Nephron progenitor cell (in vitro differentiated cells): ENCODE measurements at places on chromosomes 5 and 9.

GRCh38 chr5:80607832-80608231, 37.8 kb upstream of the ANKRD34B start:
- no peak overlapping the region for H3K4me3 ChIP-seq
- H3K4me1 ChIP-seq, result no peaks in the 10 kb centered on the region
- no peak overlapping the region for H3K27ac ChIP-seq
- H3K27me3 ChIP-seq, result no peaks in the 10 kb centered on the region
- H3K36me3 ChIP-seq, result no peaks in the 10 kb centered on the region

DNA sequence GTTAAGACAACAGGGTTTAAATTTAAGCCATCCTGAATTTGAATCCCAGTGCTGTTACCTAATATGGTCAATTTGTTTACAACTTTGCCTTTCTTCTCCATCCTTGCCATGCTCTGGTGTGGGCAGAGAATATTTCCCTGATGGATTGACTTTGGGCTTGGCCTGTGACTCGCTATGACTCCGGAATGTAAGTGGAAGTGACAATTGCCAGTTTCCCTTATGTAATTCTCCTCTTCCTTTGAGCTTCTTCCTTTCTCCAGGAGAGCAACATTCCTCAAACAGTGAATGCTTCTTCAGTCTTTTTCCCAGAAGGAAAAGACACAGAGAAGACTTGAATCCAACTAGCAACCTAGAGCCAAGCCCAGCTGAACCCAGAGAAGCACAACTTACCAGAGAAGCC, 159.1 kb downstream of the LURAP1L start:
- H3K4me1 ChIP-seq, result peaks cover 26% of the 10 kb centered on the region
- no peaks in the 10 kb centered on the region for H3K36me3 ChIP-seq
- no peak for DNase-seq
- no peaks in the 10 kb centered on the region for H3K27me3 ChIP-seq

GRCh38 chr5:142421228-142421617, 96.4 kb upstream of the SPRY4 start:
- no peaks in the 10 kb centered on the region for H3K36me3 ChIP-seq

GRCh38 chr9:134723037-134723436, 81.4 kb downstream of the COL5A1 start:
- peaks cover 5% of the 10 kb centered on the region for H3K36me3 ChIP-seq
- peaks cover 4% of the 10 kb centered on the region for H3K27me3 ChIP-seq
- no peak for DNase-seq
- H3K4me3 ChIP-seq, result no peak overlapping the region

DNA sequence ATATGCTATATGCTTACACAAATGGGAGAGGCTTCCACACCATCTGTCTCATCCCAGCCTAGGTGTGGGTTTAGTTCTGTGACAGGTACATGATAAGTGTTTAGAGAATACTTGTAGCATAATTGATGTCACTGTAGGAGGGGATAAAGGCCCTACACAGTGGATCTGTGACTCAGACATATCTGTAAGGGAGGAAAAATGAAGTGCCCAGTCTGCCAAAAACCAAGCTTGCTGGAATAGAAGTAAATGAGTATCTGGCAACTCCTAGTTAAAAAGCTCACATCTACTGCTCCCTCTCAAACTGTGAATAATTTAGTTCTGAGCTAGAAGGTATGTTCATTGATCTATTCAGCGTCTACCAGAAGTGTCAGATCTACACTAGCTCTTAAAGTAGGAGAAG, 38.9 kb upstream of the FAM174A start:
- H3K4me3 ChIP-seq, result no peak overlapping the region
- DNase-seq, result no peak
- H3K27ac ChIP-seq, result no peak overlapping the region
- no peaks in the 10 kb centered on the region for H3K36me3 ChIP-seq

DNA sequence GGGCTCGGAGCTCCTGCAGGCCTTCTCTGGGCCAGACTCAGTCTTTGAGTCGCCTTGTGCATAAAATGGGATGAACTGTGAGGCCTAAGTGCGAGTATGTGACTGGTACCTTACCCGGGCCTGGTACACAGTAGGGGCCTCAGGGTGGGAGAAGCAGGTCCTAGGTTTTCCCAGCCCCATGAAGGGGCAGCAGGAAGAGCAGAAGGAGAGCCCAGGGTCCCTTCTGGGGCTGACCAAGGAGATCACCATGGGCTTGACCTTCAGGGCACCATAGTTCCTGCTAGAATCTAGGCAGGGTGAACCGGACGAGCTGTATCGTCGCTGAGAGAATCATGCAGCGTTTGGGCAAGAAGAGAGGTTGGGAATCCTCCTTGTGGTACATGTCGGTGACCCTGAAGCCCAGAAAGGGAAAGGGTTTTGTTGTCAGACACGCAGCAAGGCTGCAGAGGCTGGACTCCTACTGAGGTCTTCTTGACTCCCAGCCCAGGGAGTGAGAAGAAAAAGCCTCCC, 373 bp upstream of the PHYKPL start:
- H3K27ac ChIP-seq, result no peak overlapping the region
- peak overlapping the region; percentile 69 for H3K4me3 ChIP-seq
- H3K4me1 ChIP-seq, result peaks cover 51% of the 10 kb centered on the region
- H3K36me3 ChIP-seq, result peaks cover 32% of the 10 kb centered on the region
- peaks cover 11% of the 10 kb centered on the region for H3K27me3 ChIP-seq
- DNase-seq, result no peak

- peak overlapping the region; percentile 22 for H3K27ac ChIP-seq
- no peak overlapping the region for H3K4me3 ChIP-seq
- H3K36me3 ChIP-seq, result no peaks in the 10 kb centered on the region
- DNase-seq, result no peak
These were observed 288.1 kb upstream of the PANK3 start for GRCh38 chr5:168867241-168867640.

GRCh38 chr5:69528035-69528434, 32.0 kb upstream of the GTF2H2C start:
- H3K4me1 ChIP-seq, result no peaks in the 10 kb centered on the region
- peaks cover 4% of the 10 kb centered on the region for H3K27me3 ChIP-seq
- DNase-seq, result no peak
- H3K36me3 ChIP-seq, result no peaks in the 10 kb centered on the region
- no peak overlapping the region for H3K4me3 ChIP-seq

- DNase-seq, result peak; percentile 2
- no peaks in the 10 kb centered on the region for H3K36me3 ChIP-seq
- H3K4me1 ChIP-seq, result peaks cover 33% of the 10 kb centered on the region
These were observed 36.1 kb downstream of the TMC1 start for GRCh38 chr9:72557549-72557948.

GRCh38 chr9:136675477-136676296, 11.6 kb downstream of the AGPAT2 start:
- no peak overlapping the region for H3K4me3 ChIP-seq
- no peak for DNase-seq
- no peaks in the 10 kb centered on the region for H3K36me3 ChIP-seq
- no peak overlapping the region for H3K27ac ChIP-seq
- no peaks in the 10 kb centered on the region for H3K27me3 ChIP-seq
- peaks cover 36% of the 10 kb centered on the region for H3K4me1 ChIP-seq

GRCh38 chr9:137169896-137170358, at the start of gene LRRC26:
Gene LRRC26 (minus strand): TSS chr9:137170051. CDS start chr9:137169943, 108 bp downstream.
- no peaks in the 10 kb centered on the region for H3K4me1 ChIP-seq
- no peak within 1 kb of the TSS for H3K27ac ChIP-seq
- no peaks in the 10 kb centered on the region for H3K36me3 ChIP-seq
- no peak for DNase-seq

GRCh38 chr9:36997414-36997813, 36.7 kb downstream of the PAX5 start:
- no peaks in the 10 kb centered on the region for H3K36me3 ChIP-seq
- H3K27ac ChIP-seq, result no peak overlapping the region
- H3K4me3 ChIP-seq, result no peak overlapping the region
- DNase-seq, result no peak

DNA sequence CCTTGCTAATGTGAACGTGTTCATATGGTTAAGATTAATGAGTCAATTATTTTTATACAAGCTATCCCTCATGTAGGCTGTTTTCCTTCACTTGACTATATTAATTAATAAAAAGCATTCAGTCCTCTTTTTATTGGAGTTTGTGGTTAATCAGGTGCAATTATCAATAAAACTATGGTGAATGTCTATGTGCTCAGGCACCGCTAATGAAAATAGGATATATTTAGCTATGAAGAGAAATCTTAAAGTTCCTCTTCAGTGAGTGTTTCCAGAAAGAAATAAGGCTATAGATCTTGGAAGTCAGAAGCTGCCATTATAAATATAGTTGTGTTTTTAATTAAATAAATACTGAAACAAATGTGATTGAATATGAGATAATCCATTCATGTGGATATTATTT, 422.1 kb downstream of the DMAC1 start:
- H3K36me3 ChIP-seq, result peaks cover 7% of the 10 kb centered on the region
- DNase-seq, result no peak
- H3K4me1 ChIP-seq, result peaks cover 14% of the 10 kb centered on the region
- H3K4me3 ChIP-seq, result no peak overlapping the region
- H3K27me3 ChIP-seq, result peaks cover 10% of the 10 kb centered on the region

- no peak overlapping the region for H3K4me3 ChIP-seq
- H3K27ac ChIP-seq, result no peak overlapping the region
- peaks cover 48% of the 10 kb centered on the region for H3K4me1 ChIP-seq
- DNase-seq, result no peak
These were observed 3.5 kb downstream of the NFX1 start for GRCh38 chr9:33293782-33294181.

DNA sequence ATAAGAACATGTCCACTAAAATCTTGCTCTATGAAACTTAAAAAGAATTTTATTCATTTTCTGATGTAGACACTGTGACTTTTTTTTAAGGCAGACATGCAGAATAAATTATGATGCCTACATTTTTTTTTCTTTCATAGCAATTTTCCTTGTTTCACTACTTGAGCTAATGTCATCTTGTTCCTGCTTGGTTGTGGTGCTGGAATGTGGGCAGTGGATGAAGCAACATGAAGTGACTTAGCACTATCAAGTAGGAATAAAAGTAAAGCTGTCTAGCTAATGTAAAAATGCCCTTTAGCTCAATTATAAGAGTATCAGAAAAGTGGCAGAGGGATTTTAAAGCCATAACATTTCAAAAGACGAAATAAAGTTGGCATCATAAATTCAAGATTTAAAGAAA, 191.0 kb downstream of the ADAMTS6 start:
- H3K27ac ChIP-seq, result no peak overlapping the region
- DNase-seq, result no peak
- H3K4me1 ChIP-seq, result no peaks in the 10 kb centered on the region

DNA sequence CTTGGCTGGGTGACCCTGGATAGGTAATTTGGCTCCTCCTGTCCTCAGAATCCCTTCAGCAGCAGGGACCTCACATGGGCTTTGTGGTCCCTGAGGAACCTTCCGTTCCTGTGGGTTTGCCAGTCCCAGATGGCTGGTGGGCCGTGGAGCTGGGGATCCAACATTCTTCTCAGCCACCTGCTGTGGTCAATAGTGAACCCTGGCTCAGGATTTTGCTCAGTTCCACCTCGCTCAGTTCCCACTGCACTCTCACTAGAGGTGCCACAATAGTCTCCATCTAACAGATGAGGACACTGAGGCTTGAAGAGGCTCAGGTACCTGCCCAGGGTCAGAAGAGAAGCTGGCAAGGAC, 17.1 kb upstream of the SPOUT1 start:
- peaks cover 14% of the 10 kb centered on the region for H3K4me1 ChIP-seq
- no peak overlapping the region for H3K27ac ChIP-seq
- no peak overlapping the region for H3K4me3 ChIP-seq
- H3K27me3 ChIP-seq, result peaks cover 3% of the 10 kb centered on the region

DNA sequence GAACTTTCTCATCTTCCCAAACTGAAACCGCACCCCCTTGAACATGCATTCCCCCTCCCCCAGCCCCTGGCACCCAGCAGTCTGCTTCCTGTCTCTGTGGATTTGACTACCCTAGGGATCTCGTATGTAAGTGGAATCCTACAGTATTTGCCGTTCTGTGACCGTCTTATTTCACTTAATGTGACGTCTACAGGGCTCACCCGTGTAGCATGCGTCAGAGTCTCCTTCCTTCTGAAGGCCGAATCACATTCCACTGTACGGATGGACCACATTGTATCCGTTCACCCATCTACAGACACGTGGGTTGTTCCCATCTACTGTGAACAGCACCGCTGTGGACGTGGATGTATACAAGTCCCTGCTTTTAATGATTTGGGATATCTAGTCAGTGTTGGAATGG, 4.5 kb downstream of the PRRX2 start:
- no peak overlapping the region for H3K27ac ChIP-seq
- H3K27me3 ChIP-seq, result peaks cover 7% of the 10 kb centered on the region
- H3K4me3 ChIP-seq, result no peak overlapping the region

- H3K27ac ChIP-seq, result no peak overlapping the region
- peaks cover 44% of the 10 kb centered on the region for H3K27me3 ChIP-seq
- peaks cover 6% of the 10 kb centered on the region for H3K4me1 ChIP-seq
- peaks cover 18% of the 10 kb centered on the region for H3K36me3 ChIP-seq
These were observed 7.0 kb downstream of the ADAMTS13 start for GRCh38 chr9:133429214-133429613.

DNA sequence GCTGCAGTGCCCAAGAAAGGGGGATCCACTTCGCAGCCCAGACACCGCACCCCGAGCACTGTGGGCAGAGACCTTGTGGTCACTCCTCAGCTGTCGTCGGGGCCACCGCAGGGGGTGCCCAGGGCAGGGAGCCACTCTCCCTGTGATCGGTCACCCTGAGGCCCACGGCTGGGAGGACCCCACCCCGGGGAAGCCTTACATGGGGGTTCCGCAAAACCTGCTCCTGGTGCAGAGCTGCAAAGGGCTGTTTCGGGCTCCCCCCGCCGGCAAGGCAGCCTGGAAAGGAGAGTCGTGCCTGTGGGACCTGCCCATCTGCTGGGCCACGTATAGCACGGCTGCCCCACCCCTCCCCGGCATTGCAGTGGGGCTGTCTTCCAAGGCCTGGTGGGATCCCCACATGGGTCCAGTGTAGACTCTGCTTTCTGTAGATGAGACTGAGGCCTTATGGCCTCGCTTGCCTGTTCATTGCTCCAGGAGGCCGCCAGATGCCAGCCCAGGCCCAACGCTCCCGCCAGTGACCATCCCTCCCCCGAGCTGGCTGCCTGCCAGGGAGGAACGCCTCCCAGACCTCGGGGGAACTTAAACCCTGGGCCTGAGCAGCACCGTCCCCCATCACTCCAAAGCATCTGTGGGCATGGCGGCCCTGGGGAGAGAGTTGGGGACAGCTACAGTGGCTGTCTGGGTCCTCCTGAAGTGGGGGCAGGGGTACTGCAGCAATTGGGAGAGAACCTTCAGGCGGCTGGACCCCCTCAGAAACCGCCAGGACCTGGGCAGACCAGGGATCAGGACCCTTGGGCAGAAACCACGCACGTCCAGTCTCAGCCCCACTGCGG, 1.6 kb upstream of the DNLZ start:
- no peak overlapping the region for H3K4me3 ChIP-seq
- peaks cover 19% of the 10 kb centered on the region for H3K4me1 ChIP-seq
- no peak for DNase-seq
- H3K27ac ChIP-seq, result no peak overlapping the region
- no peaks in the 10 kb centered on the region for H3K27me3 ChIP-seq

GRCh38 chr5:83551821-83552220, 80.3 kb downstream of the VCAN start:
- H3K4me3 ChIP-seq, result no peak overlapping the region
- H3K27me3 ChIP-seq, result no peaks in the 10 kb centered on the region
- DNase-seq, result no peak
- H3K27ac ChIP-seq, result peak overlapping the region; percentile 4
- H3K4me1 ChIP-seq, result no peaks in the 10 kb centered on the region

GRCh38 chr5:42235837-42236236, 187.4 kb upstream of the GHR start:
- H3K27ac ChIP-seq, result no peak overlapping the region
- H3K36me3 ChIP-seq, result no peaks in the 10 kb centered on the region
- no peaks in the 10 kb centered on the region for H3K4me1 ChIP-seq
- H3K27me3 ChIP-seq, result peaks cover 3% of the 10 kb centered on the region

- peaks cover 30% of the 10 kb centered on the region for H3K27me3 ChIP-seq
- no peak overlapping the region for H3K4me3 ChIP-seq
- no peak for DNase-seq
These were observed 197.6 kb downstream of the DRD1 start for GRCh38 chr5:175246242-175246888.
